ENCODE measurements at places on chromosomes 5 and 9.

GRCh38 chr9:84230355-84231145 lies 110.0 kb downstream of the SLC28A3 start:
- no peak for DNase-seq

DNA sequence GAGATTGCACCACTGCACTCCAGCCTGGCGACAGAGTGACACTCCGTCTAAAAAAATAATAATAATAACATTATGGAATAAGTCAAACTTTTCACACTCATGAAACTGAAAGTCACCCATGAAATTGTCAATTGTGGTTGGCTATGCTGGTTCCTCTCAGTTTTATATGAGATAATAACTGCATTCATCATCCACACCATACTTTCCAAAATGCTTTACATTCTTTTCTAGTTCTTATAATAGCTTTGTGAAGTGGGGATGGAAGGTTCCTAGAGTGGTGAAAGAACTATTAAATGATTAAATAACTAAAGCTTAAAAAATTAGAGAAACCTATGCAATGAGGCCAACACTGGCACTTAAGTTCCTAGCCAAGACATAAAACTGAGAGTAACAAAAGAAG lies 12.6 kb upstream of the ASPN start:
- DNase-seq = no peak

DNA sequence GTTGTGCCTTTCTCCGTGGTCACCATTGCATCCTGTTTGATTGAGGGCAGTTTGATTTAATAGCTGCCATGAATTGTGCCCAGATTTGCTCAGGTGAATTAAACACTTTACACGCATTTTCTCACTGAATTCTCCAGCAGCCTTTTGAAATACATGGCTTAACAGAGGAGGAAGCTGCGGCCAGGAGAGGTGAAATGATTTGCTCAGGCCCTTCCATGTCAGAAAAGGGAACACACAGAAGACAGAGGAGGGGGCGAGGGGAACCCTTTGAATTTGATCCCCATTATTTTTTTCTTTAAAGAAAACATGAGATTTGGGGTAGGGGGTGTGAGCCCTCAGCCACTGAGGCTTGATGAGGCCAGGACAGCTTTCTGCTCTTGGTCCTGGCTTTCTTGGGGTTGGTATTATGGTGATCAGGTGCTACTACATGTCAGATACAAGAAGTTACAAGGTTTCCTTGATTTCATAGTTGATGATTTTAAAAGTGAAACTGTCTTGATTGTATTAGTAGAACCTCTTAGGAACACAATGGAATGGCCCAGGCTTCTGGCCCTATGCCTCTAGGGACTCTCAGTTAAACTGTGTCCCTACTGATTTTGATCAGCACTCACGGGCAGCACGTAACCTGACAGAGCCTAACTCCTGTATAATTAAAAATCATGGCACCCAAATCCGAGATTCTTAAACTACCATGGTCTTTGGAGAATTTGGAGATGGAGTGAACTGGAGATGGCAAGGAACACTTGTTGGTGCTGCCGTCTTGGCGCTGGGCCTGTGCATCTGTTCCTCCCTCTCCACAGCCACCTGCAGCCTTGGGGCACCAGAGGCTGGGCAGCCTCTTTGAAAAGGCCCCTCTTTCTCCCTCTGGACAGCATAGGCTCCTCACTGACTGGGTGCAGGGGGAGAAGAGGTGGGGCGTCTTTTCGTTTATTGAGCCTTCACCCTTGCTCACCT lies 107.9 kb downstream of the TRIO start:
- no peak for DNase-seq

DNA sequence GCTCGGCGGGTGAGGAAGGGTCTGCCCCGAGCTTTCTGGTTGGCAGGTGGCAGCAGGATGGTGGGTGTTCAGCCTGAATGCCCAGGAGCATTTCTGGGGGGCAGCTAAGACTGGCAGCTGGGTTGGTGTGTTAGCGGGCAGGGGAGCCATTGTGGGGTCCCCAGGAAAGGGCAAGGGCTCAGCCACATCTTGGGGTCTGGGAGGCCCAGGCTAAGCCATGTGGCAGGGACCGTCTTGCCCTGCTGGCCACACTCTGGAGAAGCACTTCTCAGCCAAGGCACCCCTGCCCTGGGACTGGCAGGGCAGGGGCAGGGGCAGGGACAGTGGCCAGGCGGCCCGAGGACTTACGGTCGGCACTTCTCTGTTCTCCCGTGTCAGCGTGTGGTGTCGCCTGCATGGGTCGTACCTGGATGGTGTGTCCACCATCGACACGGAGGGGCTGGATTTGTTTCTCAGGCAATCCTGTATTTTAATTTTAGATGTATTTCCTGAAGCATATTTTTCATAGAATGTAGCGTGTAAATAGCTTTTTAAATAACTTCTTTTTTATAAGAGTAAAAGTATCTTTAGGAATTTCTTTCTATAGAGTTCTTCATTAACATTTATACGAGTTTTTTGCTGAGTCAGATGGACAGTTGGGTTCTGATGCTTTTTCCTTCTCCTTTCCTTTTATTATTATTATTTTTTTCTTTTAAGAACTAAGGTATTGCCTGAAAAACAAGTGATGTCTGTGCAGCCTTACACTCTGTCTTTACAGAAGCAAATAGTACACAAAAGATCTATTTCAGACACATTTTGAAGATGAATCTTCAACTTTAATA lies 102.0 kb downstream of the PHF2 start:
- no peak for DNase-seq

- DNase-seq = no peak
These were observed 38.1 kb downstream of the BASP1 start for GRCh38 chr5:17255471-17256021.

DNA sequence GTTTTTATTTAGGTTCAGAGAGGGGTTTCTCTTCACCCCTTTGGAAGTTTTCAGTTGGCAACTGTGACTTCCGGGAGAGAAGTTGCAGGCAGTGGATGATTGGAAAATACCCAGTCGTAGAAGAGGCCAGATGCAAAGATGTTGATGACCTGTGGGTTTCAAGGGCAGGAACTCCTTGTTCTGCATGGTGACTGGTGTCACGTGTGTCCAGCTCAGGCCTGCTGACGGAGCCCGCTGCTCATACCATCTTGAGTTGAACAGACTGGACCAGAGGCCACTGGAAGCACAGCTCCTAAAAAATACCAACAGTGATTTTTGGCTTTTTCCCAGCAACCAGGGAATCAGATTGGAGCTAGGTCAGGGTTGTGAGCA lies 243.9 kb upstream of the KLF4 start:
- no peak for DNase-seq

DNA sequence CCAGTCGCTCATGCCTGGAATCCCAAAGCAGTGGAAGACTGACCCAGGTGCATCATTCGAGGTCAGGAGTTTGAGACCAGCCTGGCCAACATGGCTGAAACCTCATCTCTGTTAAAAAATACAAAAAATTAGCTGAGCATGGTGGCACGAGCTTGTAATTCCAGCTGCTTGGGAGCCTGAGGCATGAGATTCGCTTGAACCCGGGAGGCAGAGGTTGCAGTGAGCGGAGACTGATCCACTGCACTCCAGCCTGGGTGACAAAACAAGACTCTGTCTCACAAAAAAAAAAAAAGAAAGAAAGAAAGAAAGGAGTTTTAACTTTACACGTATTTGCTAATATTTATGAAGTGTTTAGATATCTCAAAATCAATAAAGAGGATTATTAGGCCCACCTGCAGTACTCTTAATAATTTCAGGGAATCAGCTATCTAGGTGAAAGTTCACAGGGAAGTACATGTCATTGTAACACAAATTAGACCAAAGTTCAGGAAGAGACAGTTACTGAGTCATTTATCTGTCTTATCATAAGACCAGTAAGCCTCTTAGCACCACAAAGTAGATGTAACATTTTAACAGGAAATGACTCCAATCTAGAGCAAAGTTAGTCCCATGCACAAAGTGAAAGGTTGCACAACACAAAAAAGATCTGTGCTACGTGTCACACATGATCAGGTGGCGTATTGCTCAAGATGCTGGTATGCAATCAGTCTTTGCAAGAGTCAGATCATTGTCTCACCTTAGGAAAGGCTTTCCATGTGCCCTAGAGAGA lies 34.1 kb upstream of the PLIN2 start:
- DNase-seq = peak; percentile 69

- DNase-seq = no peak
These were observed 55.9 kb upstream of the SLCO6A1 start for GRCh38 chr5:102554728-102555127.

GRCh38 chr5:158599157-158599556 lies 500.6 kb downstream of the EBF1 start:
- DNase-seq = no peak

DNA sequence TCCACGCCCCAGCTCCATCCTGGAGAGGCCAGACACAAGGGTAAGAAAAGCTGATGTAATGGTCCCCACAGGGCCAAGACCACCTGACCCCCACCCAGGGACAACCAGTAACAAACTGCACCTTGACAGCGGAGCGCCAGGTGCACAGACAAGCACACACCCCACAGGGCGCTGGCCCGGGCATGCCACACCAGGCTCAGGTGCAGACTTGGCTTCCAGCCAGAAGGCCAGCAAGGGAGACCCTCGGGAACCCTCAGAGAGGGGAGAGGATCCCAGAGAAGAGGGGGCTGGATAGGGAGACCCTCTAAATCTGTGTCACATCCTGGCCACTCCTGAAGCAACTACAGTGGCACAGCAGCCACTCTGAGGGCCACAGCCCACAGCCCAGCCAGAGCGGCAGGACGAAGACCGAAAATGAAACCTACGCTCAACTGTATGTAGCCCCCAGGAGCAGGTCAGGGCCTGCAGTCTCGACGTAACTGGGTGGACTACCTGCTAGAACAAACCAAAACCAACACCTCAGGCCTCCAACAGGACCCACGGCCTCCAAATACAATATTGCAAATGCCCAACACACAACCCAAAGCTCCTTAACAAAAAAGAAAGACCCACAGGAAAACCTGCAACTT lies 18.5 kb downstream of the CAMSAP1 start:
- no peak for DNase-seq

DNA sequence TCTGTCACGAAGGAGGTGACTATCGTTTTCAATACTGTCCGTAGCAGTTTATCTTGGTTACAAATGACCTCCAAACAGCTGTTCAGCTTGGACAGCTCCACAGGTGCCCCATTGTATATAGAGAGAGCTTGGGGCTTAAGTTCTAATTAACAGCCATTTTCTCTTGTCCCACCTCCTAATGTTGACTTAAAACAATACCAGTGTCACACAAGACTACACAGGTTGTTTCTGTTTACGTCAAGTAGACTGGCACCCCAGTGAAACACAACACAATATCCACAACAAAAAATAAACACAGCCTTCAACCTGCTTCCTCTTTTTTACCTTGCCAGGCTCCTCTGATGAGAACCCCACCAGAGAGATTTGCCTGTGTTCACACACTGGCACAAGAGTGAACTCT lies 39.8 kb upstream of the TLE1 start:
- DNase-seq = no peak

GRCh38 chr5:169153405-169153804 lies 147.5 kb downstream of the SLIT3 start:
- no peak for DNase-seq

DNA sequence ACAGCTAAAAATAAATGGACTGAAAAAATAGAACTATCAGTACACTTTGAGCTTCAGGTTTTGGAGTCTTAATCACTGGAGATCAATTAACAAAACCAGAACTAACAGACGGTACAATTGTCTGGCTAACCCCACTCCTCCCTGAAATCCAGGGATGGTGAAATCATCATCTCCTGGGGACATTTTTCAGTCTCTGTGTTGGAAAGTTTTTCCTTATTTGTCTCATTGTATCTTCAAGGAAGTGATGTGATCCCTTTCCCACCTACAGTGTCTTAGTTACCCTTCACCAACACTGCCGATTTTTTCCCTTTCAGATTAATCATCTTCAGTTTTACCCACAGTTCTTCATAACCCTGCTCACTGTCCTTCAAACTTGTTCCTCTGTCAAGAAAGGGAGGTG lies 81.9 kb downstream of the MAP1B start:
- no peak for DNase-seq

DNA sequence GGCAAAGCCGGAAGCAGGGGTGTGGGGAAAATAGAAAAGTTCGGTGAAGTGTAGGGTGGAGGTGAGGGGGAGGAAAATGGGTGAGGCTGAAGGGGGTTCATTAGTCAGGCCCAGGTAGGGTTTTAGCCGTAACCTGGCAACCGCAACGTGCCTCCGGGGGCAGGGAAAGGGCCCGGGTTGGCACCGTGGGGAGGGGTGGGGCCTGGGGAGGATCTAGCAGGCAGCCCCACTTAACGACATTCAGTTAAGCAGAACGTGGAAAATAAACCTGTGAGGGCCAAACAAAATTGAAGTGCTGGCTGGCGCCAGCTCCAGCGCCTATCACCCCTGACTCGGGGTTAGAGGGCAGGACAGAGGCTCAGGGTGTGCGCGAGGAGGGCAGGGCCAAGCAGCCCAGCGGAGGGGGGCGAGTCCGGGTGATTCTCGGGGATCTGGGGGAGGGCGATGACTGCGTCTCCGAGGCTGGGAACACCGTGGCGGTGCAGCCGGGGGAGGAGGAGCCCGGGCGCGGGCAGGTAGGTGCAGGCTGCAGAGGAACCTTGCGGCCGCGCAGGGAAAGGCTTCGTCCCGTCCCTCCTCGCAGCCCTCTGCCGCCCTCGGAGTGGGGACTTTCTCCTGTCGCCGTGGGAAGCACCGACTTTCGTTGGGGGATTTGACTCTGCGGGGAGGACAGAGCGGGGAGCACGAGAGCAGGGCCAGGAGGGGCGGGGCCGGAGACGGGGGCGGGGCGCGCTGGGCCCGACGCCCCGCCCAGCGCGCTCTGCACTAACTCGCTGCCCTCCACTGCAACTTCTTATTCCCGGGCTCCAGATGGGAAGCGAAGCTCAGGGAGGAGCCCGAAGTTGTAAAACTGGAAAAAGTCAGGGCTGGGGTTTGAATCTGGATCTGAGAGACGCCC lies 5.1 kb downstream of the RGS14 start:
- DNase-seq = peak; percentile 84

DNA sequence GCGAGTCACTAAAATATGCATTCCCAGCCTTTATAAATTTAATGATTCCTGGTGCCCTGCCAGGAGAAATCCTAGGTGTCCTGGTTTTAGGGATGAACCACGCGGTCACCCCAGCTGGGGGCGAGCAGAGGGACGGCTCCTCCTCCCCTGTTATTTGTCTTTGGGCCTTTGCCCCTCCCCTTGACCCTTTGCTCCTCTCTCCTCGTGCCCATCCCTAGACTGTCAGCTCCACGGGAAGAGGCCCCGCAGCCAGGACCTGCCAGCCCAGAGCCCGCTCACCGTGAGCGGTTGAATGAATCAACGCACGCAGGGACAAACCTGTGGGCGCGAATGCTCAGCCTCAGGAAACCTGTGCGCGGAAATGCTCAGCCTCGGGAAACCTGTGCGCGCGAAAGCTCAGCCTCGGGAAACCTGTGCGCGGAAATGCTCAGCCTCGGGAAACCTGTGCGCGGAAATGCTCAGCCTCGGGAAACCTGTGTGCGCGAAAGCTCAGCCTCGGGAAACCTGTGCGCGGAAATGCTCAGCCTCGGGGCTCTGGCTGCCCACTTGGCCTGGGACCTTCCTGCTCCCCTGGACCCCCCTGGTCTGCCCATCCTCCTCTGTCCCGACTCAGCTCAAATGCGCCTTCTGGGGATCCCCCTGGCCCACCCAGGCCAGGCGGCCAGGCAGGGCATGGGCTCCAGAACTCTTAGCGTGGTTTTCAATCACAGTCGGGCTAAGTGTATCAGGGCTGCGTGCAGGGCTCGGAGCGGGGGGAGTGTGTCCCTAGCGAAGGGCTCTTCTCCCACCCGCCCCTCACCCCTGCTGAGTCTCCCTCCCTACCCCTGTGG lies 140.5 kb upstream of the COL5A1 start:
- DNase-seq = no peak

Data from CD4-positive, alpha-beta T cell treated with Interleukin-10 for 1 hour (primary cell).